ENCODE measurements at places on chromosomes 2 and 18. TPM values are rescaled to one million over a fixed set of nuclear protein-coding genes. Genes with fewer than 3 reads are reported as not detected.

ABCB11 gene
- total RNA-seq = not detected

KIF1A gene
- 0.75 TPM for total RNA-seq

NDUFV2 gene
- 149 TPM for total RNA-seq

MOB4 gene
- total RNA-seq = 48.0 TPM

SAG gene
- total RNA-seq = not detected

GALNT14 gene
- not detected for total RNA-seq

NEURL3 gene
- not detected for total RNA-seq

PROKR1 gene
- total RNA-seq = not detected

ABHD1 gene
- total RNA-seq = 0.17 TPM

UGT1A10 gene
- total RNA-seq = not detected

MROH2A gene
- not detected for total RNA-seq

LIMS2 gene
- total RNA-seq = 2.3 TPM

ANKRD30BL gene
- not detected for total RNA-seq

NFE2L2 gene
- total RNA-seq = 74.6 TPM

ARMC9 gene
- total RNA-seq = 39.8 TPM

CRYBA2 gene
- total RNA-seq = not detected

SETBP1 gene
- 1.6 TPM for total RNA-seq

FBLN7 gene
- 4.4 TPM for total RNA-seq

BBS5 gene
- 7.2 TPM for total RNA-seq

AQP12B gene
- not detected for total RNA-seq

VPS54 gene
- 19.2 TPM for total RNA-seq

GRHL1 gene
- 0.40 TPM for total RNA-seq

TUBA3E gene
- not detected for total RNA-seq

C2orf80 gene
- total RNA-seq = not detected

PDE1A gene
- 3.5 TPM for total RNA-seq

ALPI gene
- total RNA-seq = not detected

MOCOS gene
- 4.2 TPM for total RNA-seq

APCDD1 gene
- 8.2 TPM for total RNA-seq

Measured in LHCN-M2 (cell line).